Right kidney (tissue), 9 donors: ENCODE measurements at places on chromosomes 5 and 9.

DNA sequence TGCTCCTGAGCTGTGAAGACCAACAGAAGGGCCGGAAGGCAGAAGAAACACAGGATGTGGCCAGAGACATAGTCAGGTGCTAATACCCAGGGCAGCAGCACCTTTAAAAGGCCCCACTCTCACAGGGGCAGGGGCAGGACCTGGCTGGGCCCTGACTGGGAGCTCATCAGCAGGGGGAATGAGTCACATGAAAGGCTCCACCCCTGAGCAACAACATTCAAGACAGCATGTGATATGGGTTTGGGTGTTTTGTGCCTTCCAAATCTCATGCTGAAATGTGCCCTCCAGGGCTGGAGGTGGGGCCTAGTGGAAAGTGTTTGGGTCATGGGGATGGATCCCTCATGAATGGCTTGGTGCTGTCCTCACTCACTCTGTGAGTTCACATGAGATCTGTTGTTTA, 181.7 kb downstream of the ERCC6L2 start:
- DNase-seq: no peak

DNA sequence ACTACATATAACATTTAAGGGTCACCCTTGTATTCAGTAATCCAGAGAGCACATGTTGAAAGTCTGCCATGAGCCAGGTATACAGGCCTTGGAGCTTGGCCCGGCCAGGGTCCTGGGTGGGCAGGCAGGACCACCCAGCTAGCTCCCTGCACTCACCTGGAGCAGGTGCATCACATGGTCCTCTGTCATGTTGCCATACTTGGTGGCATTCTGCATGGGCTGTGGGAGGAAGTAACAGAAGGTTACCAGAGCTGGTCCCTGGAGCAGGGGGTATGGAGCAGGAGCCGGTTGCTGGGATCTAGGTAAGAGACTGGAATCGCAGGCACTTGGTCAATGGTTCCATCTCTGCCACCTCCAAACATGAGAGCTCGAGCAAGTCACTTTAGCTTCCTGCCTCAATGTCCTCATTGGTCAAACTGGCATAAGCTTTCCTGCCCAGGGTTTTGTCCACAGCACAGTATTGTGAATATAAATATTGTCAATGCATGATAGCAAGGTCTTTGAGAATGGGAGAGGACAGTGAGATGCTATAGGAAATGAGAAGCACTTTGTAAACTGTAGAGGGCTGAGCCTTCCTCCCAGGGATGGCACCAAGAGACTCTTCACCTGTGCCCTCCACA, 6.5 kb downstream of the CD74 start:
- DNase-seq: no peak

DNA sequence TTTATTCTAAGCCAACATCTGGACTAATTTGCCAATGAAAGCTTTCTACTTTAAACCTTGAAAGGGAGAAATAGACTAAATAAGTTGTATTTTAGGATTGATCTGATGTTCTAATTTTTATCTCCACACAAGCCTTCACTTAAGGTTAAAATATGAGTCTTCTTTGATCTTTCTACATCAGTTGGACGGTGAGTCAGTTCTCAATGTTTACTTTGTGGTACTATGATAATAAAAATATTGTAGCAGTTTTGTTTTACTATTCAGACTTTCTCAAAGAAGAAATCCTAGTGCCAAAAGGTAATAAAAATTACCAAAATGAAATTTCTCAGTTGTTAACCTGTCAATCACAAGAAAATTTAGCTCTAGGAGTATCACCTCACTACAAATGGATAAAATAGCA, 203.5 kb upstream of the RGMB start:
- no peak for DNase-seq

DNA sequence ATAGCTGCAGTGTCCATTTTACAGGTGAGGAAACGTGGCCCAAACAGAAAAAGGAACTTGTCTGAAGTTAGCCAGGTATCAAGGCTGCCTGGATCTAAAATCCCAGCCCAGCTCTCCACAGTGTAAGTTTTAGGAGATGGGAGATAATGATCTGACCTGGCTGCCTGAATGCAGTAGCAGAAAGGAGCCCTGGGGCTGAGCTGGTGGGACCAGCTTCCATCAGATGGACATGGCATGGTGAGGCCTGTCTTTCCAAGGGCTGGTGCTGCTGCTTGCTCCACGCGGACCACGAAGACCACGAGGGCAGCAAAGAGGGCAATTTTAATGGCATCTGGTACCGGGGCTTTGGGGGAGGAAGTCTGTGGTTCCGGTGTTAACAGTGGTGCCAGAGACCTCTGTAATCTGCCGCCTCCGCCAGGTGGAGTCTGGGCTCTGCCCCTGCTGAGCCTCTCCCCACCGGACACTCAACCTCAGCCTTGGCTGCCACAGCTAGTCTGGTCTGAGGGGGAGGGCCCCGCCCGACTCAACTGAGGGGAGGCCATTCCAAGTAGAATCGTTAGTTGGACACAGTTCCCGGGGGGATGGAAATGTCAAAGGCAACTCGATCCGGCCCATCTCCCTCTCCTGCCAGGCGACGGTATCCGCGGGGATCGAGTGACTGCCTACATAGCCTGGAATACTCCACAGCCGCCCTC, 650 bp downstream of the MYORG start:
- DNase-seq: peak; percentile 31

GRCh38 chr5:151174612-151175101, 17.1 kb upstream of the ANXA6 start:
- no peak for DNase-seq

DNA sequence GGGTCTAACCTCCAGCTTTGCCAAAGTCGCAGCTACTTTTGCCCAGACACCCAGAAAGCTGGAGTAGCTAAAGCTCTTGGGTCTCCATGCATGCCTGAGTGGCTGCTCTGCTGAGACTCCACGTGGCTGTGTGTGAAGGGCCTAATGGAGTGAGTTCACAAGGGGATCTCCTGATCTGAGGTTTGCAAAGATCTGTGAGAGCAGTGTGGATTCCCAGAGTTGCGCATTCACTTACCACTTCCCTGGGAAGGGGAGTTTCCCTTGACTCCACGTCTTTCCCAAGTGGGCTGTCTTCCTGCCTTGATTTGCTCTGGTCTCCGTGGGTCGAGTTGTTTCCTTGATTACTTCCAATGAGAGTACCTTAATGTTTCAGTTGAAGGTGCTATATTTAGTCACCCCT, 17.6 kb upstream of the CDKN2B start:
- DNase-seq: no peak

DNA sequence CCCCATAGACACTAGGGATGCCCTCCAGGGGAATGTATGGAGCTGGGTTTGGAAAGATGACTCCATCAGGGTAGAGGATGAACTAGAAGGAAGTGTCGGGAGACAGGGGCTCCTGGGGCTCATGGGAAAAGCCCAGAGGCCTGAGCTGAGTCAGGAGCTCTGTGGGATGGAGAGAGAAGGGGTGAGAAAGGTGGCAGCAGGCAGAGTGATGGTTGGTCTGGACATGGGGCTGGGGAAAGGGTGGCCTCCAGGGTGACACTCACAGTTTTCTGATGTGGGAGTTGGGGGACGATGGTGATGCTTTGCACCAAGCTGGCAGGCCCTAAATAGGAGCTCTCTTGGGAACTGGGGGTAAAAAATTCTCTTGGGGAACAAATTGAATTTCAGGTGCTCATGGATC, 213.5 kb upstream of the MVB12B start:
- no peak for DNase-seq

DNA sequence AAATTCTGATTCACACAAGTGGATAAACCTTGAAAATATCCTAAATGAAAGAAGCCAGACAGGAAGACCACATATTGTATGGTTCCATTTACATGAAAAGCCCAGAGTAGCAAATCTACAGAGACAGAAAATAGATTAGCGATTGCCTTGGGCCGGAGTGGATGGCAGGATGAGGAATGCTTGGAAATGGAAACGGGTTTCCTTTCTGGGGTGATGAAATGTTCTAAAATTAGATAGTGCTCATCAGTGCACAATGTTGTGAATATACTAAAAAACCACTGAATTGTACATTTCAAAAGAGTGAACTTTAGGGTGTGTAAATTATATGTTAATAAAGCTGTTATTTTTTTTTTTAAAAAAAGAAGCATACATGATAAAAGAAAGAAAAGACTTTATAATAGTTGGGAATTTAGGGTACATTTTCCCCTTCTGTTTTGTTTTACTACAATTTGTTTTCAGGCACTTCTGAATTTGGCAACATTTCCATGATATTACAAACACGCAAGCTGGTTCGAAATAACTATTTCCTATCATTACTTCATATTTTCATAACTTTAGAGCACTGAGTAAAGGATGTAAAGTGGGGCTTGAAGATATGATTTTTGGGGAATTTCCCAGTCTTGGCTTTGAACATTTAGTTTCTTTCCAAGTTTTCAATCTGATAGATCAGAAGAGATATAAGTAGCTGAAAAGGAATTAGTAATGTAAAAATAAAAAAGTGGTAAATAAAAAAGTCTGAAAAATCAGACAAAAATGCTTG, 23.9 kb downstream of the SLC35A4 start:
- no peak for DNase-seq

- DNase-seq: no peak
Measured at GRCh38 chr5:133605323-133605722, 7.0 kb downstream of the FSTL4 start.

DNA sequence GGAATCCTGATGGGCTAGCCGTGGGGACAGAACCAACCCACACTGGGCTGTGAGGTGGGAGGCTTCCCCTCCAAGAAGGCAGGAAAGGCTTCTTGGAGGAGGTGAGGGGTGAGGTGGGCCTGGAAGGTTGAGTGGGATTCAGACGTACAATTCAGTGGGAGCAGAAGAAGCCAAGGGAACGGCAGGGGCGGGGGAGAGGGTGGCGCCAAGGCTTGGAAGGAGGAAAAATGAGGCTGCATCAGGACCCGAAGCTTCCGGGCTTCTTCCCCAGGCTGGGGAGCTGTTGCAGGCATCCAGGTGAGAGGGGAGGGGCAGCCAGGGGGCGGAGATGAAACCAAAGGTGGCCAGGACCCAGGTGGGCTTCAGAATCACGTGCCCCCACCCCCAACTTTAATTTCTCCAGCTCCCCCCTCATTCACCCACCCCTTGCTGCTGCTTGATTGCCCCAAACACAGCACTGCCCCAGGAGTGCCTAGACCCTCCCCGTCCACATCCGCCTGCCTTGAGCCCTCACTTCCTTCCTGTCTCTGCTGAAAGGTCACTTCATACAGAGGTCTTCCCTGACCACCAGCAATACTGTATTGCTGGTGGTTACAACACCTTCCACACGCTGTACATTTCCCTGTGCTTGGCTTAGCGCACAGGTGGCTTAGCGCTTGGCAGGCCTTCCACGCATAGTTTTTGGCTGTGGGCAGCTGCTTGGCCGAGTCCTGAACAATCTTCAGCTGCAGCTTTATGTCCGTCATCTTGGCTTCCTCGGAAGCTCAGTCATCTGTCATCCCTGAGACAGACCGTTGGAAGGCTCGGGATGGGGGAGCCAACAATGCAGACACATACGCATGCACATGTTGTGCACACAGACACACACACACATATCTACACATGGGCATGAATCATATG, 193.5 kb downstream of the RGS3 start:
- no peak for DNase-seq

DNA sequence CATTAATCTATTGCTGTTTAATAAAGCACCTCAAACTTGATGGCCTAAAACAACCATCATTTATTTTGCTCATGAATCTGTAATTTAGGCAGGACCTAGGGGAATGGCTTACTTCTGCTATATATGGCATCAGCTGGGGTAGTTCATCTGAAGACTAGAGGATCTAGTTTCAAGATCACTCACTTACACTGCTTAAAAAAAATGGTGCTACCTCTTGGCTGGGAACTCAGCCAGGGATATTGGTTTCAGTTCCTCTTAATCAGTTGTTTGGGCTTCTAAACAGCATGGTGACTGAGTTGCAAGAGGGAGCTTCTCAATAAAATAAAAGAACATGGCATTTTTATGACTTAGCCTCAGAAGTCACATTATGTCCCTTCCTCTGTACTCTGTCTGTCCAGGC, 142.0 kb downstream of the FAM114A2 start:
- no peak for DNase-seq

GRCh38 chr5:17720071-17720470, 85.8 kb downstream of the TAF11L14 start:
- DNase-seq: no peak
